ENCODE measurements at places on chromosomes 5 and 9.

GRCh38 chr9:87520172-87520683 lies 22.6 kb downstream of the DAPK1 start:
- DNase-seq = no peak

DNA sequence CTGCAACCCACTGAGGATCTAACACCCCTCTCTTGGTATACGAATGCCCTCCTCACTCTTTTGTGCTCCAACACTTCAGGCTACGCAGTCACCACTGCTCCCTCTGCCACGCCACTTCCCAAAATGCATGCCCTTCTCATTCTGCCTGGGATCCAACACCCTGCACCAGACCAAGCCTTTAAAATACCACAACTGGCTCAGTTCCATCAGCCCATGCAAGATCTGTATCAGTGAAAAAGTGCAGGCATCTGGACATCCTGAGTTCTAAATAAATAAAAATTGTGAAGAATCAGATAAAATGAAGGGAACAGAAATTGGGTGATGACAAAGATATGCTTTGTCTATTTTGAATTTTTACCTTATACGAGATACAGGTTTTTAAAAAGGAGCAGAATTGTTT lies 2.7 kb downstream of the NDUFB6 start:
- DNase-seq = no peak

- DNase-seq = no peak
Measured at GRCh38 chr9:16100537-16101091, 547.8 kb downstream of the CCDC171 start.

- DNase-seq = no peak
Measured at GRCh38 chr5:180116077-180116999, 44.8 kb upstream of the RNF130 start.

DNA sequence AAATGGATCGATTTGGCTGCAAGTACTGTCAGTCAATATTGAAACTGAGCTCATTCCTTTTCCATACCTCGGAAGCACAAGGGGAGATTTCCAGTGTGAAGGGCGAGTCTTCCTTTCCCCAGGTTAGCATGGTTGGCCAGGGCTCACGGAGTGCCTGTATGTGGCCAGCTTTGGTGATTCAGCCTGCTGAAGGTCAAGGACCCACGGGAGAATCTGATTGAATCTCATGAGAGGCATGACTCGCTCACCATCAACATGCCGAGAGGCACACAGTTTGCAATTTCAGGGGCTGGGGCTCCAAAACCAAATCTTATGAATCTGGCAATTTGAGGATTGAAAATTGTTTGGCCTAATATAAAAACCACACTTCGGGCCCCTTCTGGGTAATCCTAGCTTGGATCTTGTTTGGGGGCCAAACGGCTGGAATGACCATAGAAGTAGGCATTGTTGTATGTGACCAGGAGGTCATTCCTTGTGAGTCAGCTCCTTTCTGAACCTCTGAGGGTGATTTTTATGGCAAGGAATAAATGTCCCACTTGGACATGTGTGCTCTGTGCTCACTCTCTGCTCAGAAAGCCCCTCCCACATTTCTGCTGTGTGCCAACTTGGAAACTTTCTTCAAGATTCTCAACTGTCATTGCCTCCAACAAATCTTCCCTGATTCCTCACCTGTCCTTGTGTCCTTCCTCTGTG lies 69.8 kb downstream of the DOCK2 start:
- DNase-seq = no peak

DNA sequence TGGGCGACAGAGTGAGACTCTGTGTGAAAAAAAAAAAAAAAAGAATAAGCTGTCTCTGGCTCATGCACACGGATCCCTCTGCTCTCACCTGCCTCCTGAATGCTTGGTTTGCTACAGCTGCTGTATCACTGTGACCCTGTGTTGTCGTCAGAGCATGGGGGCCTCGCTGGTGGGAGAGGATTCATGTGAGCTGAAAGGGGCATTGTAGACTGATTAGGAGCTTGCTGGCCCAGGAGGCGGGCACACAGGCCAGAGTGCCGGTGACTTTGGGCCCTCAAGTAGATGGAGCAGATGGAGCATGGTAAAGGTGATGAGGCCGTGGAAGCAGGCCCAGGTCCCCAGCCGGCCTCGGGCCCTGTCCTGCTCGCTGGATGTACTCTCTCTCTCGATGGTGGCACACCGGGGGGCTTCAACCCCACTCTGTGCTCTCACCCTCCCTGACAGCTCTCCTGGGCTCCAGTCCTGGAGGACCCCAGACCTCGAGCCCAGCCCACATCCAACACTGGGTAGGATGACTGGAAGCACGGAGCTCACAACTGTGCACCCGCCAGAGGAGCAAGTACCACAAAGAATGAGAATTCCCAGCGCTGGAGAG lies 7.1 kb downstream of the FLT4 start:
- DNase-seq = no peak

DNA sequence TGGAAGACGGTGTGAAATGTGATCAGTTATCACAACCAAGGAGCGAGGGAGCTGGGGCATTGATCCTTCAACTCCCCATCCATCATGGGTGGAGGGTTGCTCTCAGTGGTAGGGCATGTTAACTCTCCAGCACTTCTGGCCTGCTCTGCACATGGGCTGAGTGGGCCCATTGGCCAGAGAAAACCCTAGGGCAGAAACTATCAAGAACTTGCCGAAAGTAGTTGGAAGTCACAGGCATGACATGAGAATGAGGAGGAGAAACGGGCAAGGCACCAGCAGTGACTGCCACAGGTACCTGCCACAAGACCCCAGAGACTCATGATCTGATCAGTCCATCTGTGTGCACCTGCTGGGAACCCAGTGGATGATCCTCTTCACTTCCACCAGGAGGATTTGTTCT lies 50.9 kb upstream of the CXCL14 start:
- no peak for DNase-seq

GRCh38 chr9:79026316-79026715 lies 545.4 kb upstream of the TLE4 start:
- no peak for DNase-seq

- no peak for DNase-seq
Measured at GRCh38 chr5:45609661-45610060, 86.5 kb downstream of the HCN1 start.

DNA sequence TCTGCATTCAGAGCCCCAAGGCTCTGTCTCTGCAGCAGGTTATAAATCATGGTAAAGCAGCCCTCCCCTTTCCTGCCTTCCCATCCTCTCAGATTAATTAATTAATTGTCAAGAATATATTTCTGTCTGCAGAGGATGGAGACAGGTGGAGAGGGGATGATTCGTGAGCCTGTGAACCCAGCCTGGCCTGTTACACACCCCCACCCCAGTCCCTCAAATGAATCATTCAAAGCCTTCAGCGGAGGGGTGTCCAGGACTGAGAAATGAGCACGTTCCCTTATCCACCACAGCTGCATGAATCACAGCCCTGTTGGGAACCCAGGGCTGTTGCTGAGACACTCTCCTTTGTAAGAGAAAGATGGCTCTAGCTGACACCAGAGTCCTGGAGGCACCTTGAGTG lies 56.0 kb downstream of the NIPAL4 start:
- DNase-seq = no peak

GRCh38 chr9:115391168-115391825 lies 273.3 kb upstream of the TNC start:
- no peak for DNase-seq

- DNase-seq = peak; percentile 65
Measured at GRCh38 chr9:129458155-129458661, 162.7 kb downstream of the C9orf50 start.

DNA sequence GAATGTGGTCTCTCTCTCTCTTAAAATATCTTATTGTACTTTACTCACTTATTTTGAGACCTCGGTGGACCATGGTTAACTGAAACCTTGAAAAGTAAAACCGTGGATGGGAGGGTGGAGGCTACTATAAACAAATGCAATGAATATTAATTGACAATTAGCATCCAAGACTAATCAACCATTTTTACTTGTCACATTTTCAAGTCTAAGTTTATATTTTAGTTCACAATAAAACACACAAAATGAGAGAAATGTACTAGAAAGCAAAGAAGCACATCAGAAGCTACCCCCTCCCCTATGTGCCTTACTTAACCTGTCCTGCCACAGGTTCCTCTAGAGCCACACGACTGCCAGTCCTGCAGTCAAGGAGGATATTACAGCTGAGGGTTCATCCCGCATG lies 4.6 kb downstream of the ARL15 start:
- DNase-seq = no peak

DNA sequence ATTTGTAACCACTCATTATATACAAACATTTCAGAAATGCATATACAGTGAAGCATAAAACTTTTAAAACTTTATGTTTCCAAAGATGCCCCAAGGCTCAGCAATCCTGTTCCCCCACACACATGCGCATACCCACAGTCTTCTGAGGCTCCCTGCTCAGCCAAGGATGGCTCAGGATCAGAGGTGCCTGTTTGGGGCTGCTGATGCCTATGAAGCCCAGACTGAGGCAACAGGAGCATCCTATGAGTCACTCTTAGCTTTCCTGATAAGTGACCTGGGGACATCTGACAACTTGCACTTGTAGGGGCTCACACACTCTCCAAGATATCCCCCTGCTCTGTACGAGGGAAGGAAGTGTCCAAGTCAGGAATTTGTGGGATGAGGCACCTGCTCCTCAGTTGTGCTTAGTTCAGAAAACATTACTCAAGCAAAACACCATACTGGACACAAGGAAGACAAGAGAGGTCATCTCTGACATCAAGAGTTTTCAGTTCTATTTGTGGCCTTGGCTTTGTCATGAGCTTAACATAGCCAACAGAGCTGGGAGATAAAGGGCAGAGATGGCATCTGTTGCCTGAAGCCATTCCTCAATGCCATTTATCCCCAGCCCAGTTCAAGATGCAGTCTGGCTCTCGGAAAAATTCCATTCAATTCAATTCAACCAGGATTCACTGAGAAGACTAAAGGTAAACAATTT lies 62.3 kb downstream of the NIPSNAP3B start:
- DNase-seq = no peak

DNA sequence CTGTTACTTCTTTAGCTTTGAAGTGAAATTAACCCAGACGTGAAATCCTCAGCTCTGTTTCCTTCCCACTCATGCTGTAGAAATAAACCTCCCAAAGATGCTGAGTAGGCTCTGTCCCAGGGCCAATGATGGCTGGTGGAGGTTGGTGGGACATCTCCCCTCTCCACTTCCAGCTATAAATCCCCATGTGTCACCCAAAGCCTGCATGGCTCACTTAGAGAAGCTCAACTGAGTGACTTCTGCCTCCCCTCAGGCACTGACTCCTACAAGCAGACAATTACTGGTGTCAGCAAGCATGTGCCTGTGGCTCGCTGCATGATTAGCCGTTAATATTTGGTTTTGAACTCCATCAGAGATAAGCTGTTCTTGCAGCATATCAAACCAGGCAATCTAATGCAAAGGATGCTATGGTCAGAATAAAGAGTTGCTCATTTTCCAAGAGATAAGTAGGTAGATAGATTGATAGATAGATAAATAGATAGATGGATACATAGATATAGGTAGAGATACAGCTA lies 569.5 kb upstream of the WWC1 start:
- no peak for DNase-seq

DNA sequence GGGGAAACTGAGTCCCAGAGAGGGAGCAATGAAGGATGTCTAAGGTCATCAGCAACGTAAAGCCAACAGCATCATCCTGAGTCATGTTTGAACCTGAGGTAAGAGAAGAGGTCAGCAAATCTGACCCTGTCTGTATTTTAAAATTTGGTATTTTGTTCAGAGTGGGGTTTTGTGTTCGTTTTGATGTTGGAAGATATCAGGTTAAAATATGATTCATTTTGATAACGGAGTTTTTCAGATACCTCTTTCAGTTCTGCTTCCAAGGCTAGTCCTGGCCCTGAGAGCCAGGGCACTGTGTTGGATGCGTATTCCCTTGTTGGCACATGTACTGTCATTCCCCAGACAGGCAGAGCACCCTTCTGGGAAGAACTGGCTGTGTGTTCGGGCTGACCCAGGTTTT lies 291.0 kb downstream of the NSG2 start:
- DNase-seq = no peak

DNA sequence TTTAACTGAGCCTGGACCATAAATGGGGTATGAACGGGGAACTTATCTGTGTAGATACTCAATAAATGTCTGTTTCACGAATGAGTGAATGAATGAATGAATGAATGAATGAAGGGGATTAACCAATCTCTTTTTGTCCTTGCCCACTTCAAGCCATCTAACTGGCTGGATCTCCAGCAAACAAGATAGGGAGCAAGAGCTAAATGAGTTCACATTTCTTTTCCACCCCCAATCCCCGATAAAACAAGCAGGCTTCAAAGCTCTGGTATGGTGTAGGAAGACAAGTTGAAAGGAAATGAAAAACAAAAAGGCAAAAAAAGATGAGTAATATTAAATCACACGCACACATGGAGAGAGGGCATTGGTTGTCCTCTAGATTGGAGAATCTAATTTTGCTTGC lies 84.0 kb downstream of the CMYA5 start:
- no peak for DNase-seq

Measured in activated T-cell treated with anti-CD3 and anti-CD28 coated beads, Interleukin-2, amount 50 U/mL, for 1 hour (primary cell).